HS-27A (cell line): ENCODE measurements at places on chromosomes 7 and 10.

- DNase-seq, result no peak
These were observed 93.0 kb downstream of the NHLRC2 start for GRCh38 chr10:113947184-113948041.

DNA sequence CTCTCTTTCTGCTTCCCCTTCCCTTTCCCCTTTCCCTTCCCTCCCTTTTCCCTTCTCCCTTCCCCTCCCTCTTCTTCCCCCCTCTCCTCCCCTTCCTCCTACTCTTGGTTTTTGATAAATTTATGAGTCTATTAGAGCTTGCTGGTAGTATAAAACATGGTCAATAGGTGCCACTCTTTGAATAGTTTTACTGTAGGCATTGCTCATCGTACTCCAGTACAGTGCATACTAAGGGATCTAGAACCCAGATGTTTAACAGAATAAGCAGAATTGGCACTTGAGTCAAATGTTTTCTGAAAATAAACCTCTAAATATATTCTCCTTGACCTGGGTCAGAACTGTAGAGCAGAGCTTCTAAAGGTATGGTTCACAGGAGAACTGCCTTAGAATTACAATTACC lies 126.7 kb downstream of the SORCS3 start:
- no peak for DNase-seq

GRCh38 chr7:124124201-124124600 lies 91.3 kb upstream of the TMEM229A start:
- DNase-seq, result no peak

DNA sequence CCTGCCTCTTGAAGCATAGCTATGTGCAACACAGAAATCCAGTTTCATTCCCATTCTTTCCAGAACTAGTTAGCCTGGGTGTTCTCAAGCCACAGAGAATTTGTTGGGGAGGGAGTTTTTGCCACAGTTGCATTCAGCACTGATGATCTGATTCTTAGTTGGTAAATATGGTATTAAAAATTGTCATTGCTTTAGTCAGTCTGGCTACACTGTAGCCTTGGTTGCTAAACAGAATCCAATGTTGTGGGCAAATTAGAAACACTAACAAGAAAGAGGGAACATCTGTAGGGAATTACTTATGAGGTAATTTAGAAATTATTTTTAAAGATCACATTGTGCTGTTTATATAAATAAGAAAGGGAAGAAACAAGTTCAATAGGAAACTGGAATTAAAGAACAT lies 57.0 kb upstream of the CC2D2B start:
- no peak for DNase-seq
